Caki2 (cell line): ENCODE measurements at places on chromosomes 11 and 22.

DNA sequence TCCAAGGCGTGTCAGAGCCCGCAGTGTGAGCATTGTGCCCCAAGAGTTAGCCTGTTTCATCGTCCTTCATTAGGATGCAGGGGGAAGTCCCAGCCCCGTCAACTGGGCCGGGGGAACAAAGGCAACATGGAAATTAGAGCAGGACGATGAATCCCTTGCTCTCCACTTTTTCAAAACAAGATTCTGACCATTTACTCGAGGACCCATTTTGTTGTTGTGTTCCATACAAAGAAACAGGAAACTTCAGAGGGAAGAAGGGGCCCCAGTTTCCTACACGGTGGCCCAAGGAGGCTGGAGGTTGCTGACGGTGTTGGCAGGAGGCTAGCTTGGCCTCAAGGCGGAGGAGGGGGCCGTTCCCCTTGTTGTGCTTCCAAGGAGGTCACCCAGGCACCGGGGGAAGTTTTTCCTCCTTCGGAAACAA lies 44.0 kb upstream of the SLC1A2 start:
- DNase-seq, result no peak

GRCh38 chr11:26199331-26200095 lies 132.4 kb upstream of the ANO3 start:
- DNase-seq, result no peak

DNA sequence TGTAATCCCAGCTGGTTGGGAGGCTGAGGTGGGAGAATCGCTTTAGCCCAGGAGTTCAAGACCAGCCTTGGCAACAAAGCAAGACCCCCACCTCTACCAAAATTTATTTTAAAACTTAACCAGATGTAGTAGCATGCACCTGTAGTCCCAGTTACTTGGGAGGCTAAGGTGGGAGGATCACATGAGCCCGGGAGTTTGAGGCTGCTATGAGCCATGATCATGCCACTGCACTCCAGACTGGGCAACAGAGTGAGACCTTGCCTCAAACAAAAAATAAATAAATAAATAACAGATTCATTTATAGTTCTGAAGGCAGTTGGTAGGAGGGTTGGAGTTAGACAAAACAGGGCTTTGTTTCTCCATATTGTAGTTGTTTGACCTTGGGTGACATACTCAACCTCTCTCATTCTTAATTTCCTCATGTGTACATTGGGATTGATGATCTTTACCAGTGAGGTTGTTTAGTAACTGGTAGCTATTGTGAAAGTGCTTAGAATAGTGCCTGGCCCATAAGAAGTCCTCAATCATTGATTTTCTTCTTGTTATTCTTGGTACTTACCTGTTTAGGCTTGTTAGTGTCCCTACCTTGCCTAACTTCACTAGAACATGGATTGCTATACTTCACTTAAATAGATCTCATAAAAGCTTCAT lies 79.1 kb downstream of the EMSY start:
- no peak for DNase-seq

- DNase-seq, result no peak
Measured at GRCh38 chr11:117064275-117064674, 34.0 kb downstream of the SIK3 start.

GRCh38 chr22:34055525-34056200 lies 135.4 kb upstream of the LARGE1 start:
- peak; percentile 83 for DNase-seq

DNA sequence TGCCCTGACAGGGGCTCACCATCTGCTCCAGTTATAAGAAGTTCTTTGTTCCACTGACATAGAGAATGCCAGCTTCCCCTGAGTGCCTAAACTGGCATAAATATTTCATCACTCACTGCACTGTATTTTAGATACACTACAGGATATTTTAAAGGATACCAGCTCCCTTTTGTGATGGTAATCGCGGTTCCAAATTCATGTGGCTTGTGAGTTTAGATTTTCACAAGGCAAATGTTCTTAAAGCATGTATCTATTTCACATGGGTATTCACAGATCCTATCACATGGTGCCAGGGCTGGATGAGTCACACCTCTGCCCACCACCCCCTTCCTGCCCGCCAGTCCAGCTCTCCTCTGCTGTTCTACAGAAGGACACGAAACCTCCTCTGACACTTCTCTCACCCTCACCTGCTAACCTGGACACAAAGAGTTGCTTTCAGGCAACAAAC lies 105.5 kb downstream of the KCNC1 start:
- no peak for DNase-seq

DNA sequence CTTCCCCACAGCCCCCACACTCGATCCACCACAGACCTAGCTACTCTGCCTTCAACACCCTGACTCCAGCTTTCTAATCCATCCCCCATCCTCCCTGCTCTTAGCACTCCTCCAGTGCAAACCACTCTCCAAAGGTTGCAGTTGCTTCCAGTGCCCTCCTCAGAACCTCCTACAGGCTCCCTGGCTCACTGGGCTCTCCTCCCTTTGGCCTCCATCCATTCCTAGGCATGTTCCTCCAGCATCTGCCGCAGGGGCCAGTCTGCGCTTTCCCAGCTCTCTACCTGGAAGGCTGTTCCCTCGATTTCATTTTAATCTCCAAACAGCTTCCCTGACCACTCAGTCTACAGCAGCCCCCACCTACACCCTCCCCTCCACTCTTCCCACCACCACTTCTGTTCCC lies 133.8 kb downstream of the SPATA19 start:
- DNase-seq, result no peak

- peak; percentile 47 for DNase-seq
Measured at GRCh38 chr11:65291613-65292012, 23.1 kb upstream of the CDC42EP2 start.
